ENCODE measurements at places on chromosomes 1 and 21. TPM values are rescaled to one million over a fixed set of nuclear protein-coding genes. Genes with fewer than 3 reads are reported as not detected.

HOOK1 gene
- total RNA-seq, result 30.9 TPM

TAS1R1 gene
- not detected for total RNA-seq

OPTC gene
- total RNA-seq, result not detected

CFHR2 gene
- total RNA-seq, result not detected

ZNF670 gene
- total RNA-seq, result 6.9 TPM

DYNLT5 gene
- not detected for total RNA-seq

PBX1 gene
- total RNA-seq, result 29.6 TPM

C1orf122 gene
- total RNA-seq, result 34.2 TPM

FAM72A gene
- 23.0 TPM for total RNA-seq

TIAM1 gene
- total RNA-seq, result 47.8 TPM

SLC45A3 gene
- 12.3 TPM for total RNA-seq

HUNK gene
- not detected for total RNA-seq

ASTN1 gene
- 0.42 TPM for total RNA-seq

GALE gene
- total RNA-seq, result 114 TPM

CSF3R gene
- 0.32 TPM for total RNA-seq

ALG14 gene
- total RNA-seq, result 5.7 TPM

LCA5L gene
- total RNA-seq, result 1.9 TPM

TMPRSS2 gene
- 1.1 TPM for total RNA-seq

MSH4 gene
- total RNA-seq, result 1.7 TPM

CCDC185 gene
- not detected for total RNA-seq

GORAB gene
- total RNA-seq, result 7.5 TPM

HLX gene
- total RNA-seq, result 1.8 TPM

KIAA0040 gene
- 32.4 TPM for total RNA-seq

SFN gene
- 245 TPM for total RNA-seq
